ENCODE measurements at places on chromosomes 12 and 14.

- DNase-seq, result no peak
These were observed 442.2 kb downstream of the SLC6A15 start for GRCh38 chr12:84470361-84470760.

DNA sequence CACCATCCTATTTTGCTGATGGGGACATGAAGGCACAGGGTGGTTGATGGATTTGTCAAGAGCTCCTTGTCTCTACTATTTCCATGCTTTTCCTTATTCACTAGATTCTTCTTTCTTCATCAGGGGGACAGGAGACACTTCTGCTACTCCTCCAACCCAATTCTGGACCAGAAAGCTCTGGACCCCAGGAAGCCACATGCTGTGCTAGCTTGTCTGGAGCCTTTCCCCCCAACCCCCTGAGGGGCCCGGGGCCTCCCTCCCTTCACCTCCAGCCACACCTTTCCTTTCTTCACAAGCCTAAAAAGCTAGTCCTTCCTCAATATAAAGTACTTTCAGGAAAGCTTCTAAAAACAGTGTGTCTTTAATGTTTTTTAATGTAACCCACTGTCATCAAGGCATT is 75.1 kb upstream of the CAPRIN2 start:
- no peak for DNase-seq

DNA sequence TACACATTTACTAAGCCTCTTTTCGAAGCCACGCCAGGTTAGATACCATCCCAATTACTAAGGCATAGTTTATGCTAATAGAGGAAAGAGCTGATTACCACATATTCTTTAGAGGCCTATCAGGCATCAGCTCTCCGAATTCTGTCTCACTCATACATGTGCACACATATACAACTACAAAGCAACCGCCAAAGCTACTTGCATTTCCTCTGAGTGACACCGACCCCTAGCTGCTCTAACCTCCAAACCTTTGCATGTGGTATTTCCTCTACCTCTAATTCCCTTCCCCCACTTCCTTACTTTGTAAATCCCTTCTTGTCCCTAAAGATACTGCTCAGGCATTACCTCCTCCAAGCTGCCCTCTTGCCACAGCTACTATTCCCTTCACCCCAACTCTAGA is 107.2 kb downstream of the DUSP6 start:
- no peak for DNase-seq

GRCh38 chr14:69767369-69767999 is 542 bp downstream of the SRSF5 start:
- peak; percentile 79 for DNase-seq

- no peak for DNase-seq
These were observed 34.3 kb upstream of the TC2N start for GRCh38 chr14:91901449-91902226.

GRCh38 chr14:93019367-93019843 is 96.3 kb downstream of the ITPK1 start:
- DNase-seq, result no peak

DNA sequence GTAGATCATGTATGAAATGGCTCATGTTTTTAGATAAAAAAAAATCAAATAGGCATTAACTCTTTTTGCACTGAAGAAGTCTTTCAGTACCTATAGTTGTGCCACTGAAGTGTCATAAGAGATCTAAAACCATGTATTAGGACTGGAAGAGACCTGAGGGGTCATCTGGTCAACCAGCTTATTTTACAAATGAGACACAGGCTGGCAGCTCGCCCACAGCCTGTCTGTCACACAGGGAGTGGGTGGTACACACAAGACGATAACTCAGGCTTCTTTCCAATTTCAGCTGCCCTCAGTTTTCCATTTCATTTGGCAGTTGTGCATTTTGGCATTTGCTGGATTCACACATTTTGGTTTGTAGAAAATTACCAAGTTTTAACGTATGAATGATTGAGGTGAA is 34.7 kb downstream of the C12orf75 start:
- no peak for DNase-seq

DNA sequence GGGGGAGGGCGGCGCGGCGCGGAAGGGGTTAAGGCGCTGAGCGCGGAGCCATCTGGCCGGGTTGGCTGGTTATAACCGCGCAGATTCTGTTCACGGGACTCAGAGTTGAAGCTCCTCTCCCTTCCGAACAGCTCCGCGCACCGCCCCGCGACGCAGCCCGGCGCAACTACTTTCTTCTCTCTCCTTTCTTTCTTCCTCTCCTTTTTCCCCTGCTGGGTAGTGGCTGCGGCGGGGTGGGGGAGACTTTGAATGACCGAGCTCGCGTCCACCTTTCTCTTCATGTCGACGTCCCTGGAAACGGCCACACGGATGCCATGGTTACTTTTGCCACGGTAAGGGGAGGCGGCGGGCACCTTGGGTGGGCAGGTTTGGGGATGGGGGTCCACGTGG is at the start of gene NTF3:
Gene NTF3, plus strand, starts transcription at position 98 of the 390 bp plus-strand sequence. Its CDS starts 217 bp downstream, at position 315.
- DNase-seq, result no peak

- no peak for DNase-seq
These were observed at the start of gene PDZRN4 for GRCh38 chr12:41188058-41188840. TSS of gene PDZRN4 (plus strand) at chr12:41188320.

- DNase-seq, result no peak
These were observed 1.4 kb downstream of the C12orf56 start for GRCh38 chr12:64389154-64389553.

DNA sequence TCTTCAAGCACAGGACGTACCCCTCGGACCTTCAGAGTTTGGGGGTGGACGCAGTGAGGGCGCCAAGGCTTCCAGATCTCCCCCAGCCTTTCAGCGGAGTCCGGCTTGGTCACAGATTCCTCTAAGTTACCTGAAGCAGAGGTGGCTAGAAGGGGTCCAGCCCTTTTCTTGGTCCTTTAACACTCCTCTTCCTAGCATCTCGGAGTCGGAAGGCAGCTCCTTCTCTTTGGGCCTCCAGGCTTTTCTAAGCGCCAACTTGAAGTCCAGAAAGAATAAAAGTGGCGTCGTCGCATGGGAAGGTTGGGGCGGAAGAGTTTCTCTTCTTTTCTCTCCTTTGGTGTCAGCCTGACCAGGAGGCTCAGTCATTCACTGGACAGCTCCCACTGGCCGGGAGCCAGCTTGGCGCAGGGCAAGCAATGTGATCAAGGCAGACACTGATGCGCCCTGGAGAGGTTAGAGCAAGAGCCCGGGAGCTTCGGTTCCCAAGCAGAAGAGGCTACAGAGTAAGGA is 9.6 kb downstream of the OR6S1 start:
- DNase-seq, result no peak

DNA sequence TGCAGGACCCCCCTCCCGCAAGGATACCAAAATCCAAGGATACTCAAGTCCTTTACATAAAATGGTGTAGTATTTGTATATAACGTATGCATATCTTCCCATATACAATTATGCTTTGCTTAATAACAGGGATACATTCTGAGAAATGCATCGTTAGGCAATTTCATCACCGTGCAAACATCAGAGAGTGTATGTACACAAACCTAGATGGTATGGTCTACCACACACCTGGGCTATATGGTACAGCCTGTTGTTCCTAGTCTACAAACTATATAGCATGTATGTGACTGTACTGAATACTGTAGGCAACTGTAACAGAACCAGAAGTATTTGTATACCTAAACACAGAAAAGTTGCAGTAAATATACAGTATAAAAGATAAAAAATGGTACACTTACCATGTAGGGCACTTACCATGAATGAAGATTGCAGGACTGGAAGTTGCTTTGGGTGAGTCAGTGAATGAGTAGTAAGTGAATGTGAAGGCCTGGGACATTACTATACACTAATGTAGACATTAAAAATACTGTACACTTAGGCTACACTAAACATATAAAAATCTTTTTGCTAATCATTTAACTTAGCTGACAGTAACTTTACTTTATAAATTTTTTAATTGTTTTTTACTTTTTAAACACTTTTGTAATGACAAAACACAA is 141.1 kb downstream of the SLC41A2 start:
- no peak for DNase-seq

DNA sequence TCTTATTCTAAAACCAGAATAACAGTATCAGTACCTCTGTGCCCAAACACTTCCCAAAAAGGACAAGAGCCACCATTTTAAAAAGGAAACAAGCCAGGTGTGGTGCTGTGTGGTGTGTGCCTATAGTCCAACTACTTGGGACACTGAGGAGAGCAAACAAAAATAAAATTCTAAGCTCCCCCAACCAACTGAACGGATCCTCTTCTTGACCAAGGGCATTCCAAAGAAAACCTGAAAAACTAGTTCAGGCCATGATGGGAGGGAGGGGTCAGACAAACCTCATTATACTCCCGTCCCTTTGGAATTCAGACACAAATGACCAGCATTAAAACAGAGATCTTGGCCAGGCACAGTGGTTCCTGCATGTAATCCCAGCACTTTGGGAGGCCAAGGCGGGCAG is 20.5 kb downstream of the SLC11A2 start:
- DNase-seq, result no peak

GRCh38 chr14:64855721-64856528 is 23.8 kb downstream of the SPTB start:
- DNase-seq, result no peak

DNA sequence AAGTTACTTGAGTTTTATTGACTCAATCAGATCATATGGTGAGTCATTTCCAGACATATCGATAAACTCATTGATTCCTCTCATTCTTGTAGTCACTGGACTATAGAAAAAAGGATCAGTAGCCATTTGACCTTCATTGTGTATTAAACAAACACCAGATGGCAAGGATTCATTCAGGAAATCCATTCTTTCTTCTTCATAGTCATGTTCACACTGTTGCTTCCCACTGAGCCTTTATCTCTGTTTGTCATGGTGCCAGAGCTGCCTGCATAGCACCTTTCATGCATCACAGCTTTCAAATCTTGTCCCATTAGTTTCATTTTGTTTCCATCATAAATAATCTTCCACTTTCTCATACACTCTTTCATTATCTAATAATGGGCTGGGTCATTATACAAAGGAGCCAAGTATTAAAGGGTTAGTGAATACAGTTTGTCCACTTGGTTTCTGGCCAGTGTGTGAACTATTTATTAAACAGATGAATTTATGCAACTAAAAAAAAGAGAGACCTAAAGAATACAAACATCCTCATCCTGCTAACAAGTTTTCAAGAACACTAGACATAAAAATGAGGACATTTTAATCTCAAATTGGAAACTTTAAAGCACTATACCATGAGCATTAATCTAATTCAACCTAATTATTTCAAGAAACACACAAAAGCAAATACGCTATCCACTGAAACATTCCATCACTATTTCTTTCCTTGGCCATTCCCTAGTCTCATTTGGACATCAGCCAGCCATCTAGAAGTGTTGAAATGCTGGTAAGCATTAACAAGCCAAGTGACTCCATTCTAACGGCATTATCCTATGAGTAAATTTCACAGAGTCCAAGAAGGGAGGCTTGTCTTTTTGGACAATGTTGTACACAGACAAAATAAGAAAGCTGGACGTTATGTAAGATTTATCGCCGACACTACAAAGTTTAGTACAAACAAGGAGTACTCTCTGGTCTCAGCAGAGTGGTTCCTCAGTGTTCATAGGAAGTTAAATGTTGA is 476.5 kb downstream of the FOXG1 start:
- peak; percentile 40 for DNase-seq

DNA sequence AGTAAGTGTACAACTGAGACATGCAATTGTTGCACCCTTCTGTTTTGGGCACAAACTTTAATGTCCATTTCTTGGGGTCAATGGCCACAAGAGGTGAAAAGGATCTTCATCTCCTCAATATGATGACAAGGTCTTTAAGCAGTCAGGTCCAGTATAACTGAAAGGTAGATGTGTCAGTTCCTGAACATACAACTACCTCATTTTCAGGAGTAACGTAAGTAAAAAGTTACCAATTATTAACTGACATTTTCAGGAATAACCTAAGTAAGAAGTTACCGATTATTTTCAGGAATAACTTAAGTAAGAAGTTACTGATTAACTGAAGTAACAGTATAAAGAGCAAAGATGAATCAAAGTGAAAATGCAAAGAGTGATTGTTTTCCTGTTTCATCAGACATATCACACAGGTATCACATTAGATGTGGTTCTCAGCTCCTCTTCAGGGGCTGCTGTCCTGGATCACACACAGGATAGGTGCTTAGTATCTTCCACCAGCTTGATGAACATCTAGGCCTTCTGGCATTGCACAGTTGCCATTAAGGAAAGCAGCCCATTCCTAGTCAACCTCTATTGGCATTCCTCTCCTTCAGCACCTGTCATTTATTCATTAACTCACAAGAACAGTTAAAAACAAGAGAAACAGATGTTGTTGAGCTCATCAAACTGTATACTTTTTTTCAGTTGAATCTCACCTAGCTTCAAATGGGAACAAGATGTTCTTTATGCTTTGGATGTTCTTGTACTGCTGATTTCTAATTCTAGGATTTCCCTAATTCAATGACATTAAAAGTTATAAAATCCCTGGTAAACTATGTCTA is 200.0 kb downstream of the FOXG1 start:
- no peak for DNase-seq

- no peak for DNase-seq
These were observed 602.8 kb downstream of the ALG10 start for GRCh38 chr12:34625116-34625515.

GRCh38 chr12:132007041-132007440 is 57.3 kb downstream of the EP400 start:
- no peak for DNase-seq

DNA sequence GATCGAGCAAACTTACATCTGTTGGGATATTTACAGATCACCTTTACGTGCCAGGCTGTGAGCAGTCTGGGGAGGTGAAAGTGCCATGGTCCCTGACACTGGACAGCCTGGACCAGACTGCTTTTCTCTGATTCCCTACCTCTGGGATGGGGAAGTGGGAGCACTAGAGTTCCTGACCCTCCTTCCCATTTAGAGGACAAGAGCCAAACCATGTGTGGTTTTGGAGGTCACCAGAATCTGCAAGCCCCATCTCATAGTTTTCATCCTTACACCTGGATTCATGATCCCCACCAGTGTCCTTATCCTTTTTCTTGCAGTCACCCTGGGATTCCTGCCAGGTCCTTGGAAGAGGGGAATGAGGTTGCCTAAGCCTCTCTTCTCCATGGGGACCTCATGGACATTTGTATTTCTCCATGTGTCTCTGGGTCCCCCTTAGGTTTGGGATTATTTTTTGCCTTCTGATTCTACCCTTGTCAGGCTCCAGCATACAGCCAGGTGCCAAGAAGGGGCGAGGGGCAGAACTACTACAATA is 1.5 kb upstream of the WNT10B start:
- DNase-seq, result no peak

DNA sequence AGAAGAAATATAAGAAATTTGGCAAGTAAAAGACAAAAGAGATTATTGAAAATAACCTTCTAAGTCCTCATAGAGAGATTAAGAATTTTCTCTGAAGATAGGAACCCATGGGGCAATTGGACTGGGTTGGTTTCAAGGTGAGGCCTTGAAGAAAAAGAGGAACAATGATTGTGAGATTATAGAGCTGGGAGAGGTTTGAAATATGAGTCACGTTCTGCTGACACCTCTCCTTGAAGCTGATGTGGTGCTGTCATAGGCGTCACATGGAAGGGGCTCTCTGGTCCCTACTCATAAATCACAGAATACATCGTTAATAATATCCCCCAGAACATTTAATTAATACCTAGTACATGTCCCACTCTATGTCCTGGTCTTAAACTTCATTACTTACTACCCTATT is 227.6 kb upstream of the PDE3A start:
- DNase-seq, result no peak

Data from GM04504 (cell line).